Muscle of back (tissue), 13 donors: ENCODE measurements at places on chromosomes 1 and 21. TPM values are rescaled to one million over a fixed set of nuclear protein-coding genes. Genes with fewer than 3 reads are reported as not detected.

C1orf141 gene
- polyA plus RNA-seq = 0.32 TPM

TRIM17 gene
- 0.99 TPM for polyA plus RNA-seq

KRTAP10-12 gene
- not detected for polyA plus RNA-seq

LRRC7 gene
- polyA plus RNA-seq = 14.8 TPM

RORC gene
- 6.8 TPM for polyA plus RNA-seq

NOS1AP gene
- polyA plus RNA-seq = 0.72 TPM

- no peak for DNase-seq
Measured at GRCh38 chr1:63074321-63074720, 248.0 kb upstream of the FOXD3 start.

DNA sequence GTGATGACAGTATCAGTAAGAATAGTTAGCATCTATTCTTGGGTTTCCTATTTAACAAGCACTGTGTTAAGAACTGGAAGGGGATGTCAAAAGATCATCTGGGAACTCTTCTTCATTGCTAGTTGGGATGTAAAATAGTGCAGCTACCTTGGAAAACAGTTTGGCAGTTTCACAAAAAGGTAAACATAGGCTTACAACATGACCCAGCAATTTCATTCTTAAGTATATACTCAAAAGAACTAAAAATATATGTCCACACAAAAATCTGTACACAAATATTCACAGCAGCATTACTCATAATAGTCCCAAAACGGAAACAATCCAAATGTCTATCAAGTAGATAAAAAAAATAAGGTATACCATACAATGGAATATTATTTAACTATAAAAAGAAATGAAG is 45.7 kb downstream of the DIPK1A start:
- DNase-seq = no peak

DNA sequence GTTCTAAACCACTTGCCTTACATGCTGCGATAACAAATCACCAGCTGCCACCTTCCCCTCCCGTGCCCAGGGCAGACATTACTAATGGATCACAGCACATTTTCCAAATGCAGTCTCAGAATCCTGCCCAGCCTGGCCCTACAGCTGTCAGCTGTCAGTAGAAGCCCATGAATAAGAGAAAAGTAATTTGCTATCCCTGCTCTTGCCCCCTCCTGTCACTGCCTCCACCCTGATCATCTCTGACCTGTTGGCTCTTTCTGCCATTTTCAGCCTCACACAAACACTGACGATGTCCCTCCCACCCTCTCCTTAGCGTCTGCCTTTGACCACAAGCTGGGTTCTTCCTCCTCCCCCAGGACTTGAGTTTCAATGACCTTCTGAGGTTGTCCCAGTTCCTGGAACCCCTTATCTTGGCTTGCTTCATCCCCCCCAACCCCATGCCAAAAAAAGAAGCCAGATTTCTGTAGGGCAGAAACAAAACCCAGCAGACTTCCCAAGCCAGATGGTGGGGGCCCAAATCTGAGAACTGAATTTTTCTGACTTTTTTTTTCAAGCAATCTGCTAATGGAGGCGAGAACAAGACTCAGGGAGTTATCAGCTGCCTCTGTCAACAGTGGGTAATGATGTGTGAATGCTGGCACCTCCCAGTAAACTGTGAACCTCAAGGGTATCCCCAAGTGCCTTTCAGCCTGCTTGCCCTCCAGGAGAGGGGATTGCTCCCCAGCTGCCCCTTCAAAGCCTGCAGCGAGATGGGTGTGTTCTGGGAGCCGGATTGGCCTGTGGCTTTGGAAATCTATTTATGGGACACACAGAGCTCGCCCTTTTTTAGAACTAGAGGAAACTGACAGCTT is 216.5 kb upstream of the VAMP3 start:
- DNase-seq = no peak

- DNase-seq = no peak
Measured at GRCh38 chr1:226912587-226913176, 27.4 kb upstream of the COQ8A start.

DNA sequence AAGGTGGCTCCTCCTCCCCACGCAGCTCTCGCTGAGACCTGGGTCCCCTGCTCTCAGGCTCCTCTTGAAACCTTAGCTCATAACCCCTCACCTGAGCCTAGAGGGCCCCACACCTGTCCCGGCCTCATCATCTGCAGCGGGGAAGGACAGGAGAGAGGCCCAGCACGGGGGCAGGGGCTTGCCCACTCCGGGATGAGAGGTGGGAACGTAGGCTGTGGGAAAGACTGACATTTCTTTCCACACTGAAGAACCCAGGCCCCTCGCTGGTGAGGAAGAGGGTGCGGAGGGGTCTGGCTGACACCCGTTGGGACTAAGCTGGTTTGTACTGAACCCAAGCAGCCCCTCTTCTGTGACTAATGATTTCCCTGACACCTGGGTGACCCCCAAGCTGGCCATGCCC is 14.0 kb upstream of the NES start:
- DNase-seq = no peak

- DNase-seq = no peak
Measured at GRCh38 chr1:156591181-156591431, 470 bp upstream of the NAXE start.

- DNase-seq = peak; percentile 73
Measured at GRCh38 chr1:30816211-30817076, 58.9 kb upstream of the LAPTM5 start.

DNA sequence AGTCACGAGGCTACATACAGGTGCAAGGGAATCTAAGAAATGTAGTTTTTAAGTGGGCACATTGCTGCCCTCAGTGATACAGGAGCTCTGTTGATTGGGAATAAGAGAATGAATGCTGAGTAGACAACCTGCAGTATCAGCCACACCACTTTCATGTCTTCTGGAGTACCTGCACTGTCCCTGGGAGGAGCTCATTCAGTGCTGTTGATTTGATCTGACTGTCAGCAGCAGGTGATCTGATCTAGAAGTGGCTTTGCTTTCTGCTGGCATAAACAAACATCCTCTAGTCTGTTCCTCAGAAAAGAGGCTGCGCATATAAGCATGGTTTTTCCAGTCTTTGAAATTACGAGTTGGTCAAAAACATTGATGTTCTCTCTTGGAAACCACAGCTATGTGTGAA is 35.5 kb upstream of the LRRC52 start:
- no peak for DNase-seq

- no peak for DNase-seq
Measured at GRCh38 chr21:14092834-14093560, 117.8 kb downstream of the LIPI start.

- DNase-seq = peak; percentile 12
Measured at GRCh38 chr1:116433275-116434257, 60.5 kb downstream of the ATP1A1 start.

DNA sequence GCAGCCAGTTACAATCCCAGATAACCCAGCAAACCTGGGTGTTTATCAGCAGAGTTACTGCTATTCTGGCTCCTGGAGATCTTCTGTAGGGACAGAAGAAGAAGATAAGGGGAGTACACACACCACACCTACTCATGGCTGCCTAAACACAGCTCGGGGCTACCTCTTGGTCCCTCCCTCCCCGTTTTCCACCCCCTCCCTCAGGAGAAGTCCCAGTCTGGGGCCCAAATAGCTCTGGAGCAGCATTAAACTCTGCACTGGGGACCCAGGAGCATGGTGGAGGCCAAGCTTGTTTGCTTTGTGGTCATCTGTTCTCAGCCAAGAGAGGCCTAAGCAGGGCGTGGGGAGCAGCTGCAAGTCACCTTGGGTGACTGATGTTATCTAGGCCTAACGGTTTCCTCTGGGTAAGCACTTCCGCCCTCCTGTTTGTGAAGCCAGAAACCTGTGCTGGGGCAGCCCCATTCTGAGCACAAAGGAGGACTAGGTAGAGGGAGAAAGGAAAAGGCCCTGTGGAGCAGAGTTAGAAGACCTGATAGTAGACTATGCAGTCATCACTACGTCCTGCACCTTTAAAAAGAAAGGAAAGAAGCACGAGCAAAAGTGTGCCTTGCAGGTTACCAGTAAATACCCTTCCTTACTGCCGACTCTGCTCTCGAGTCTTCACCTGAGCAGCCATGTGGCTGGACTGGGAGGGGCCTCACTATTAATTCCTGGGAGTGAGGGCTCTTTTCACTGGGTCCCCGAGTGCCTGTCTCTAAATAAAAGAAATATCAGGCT is 2.0 kb upstream of the RCSD1 start:
- DNase-seq = no peak

GRCh38 chr1:226525750-226526149 is 22.8 kb upstream of the STUM start:
- DNase-seq = no peak

DNA sequence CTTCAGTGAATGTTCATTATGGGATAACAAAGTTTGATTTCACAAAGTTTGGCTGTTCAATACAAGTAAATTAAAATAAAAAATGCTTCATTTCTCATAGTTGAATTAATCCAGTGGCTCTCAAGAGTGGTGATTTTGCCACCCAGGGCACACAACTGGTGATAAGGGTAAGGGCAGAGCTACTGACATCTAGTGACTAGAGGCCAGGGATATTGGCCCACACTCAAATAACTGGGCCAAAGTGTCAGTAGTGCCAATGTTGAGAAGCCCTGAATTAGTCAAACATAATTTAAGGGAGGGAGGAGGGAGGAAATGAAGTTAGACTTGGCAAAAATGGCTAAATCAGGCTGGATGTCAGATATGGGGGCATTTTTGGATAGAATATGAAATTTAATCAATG is 880.5 kb upstream of the ADGRL4 start:
- no peak for DNase-seq

DNA sequence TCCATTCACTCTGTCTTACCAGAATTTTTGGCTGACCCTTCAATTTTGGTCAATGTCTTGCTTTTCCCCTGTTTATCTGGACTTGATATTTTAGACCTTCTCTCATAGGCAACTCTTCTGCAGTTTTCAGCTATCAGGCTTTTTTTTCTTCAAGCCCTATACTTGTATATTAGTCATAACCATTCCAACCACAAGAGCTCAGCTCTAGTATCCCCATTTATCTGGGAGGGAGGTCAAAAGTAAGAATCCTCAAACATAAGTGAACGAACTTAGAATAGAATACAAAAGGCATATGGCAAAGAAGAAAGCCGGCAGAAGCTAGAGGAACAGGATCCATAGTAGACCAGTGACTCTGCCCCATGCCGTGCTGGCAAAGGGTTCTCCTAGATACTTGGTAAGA is 45.9 kb upstream of the TNFSF4 start:
- no peak for DNase-seq
